ENCODE measurements at places on chromosomes 6 and 20.
A peak's percentile ranks its signal among the peaks of the same experiment; 100 is the strongest.

- DNase-seq, result no peak
Observed at GRCh38 chr6:106502559-106502958, 126.7 kb downstream of the RTN4IP1 start.

- no peak for DNase-seq
Observed at GRCh38 chr20:8457978-8458377, 325.9 kb downstream of the PLCB1 start.

DNA sequence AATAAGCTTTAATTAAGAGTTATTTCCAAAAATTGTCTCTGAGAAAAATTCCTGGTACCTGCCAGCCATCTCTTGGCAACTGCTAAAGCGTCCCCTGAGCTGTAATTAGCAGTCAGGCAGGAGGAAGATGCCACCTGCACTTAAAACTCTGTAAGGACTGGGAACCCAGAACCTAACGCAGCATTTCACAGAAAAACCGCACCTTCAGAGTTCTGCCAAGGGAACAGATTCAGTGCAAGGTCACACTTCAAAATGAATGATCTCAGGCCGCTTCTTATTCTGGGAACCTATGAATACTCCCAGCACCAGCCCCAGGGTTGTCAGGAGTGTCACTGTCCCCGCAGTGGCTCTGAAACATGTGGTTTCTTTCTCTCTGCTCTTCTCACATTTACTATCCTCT lies 36.7 kb downstream of the INSM1 start:
- DNase-seq, result no peak

GRCh38 chr20:40535816-40536215 lies 153.2 kb downstream of the MAFB start:
- DNase-seq, result no peak

GRCh38 chr20:36541768-36542488 lies 609 bp downstream of the MYL9 start:
- DNase-seq, result no peak

DNA sequence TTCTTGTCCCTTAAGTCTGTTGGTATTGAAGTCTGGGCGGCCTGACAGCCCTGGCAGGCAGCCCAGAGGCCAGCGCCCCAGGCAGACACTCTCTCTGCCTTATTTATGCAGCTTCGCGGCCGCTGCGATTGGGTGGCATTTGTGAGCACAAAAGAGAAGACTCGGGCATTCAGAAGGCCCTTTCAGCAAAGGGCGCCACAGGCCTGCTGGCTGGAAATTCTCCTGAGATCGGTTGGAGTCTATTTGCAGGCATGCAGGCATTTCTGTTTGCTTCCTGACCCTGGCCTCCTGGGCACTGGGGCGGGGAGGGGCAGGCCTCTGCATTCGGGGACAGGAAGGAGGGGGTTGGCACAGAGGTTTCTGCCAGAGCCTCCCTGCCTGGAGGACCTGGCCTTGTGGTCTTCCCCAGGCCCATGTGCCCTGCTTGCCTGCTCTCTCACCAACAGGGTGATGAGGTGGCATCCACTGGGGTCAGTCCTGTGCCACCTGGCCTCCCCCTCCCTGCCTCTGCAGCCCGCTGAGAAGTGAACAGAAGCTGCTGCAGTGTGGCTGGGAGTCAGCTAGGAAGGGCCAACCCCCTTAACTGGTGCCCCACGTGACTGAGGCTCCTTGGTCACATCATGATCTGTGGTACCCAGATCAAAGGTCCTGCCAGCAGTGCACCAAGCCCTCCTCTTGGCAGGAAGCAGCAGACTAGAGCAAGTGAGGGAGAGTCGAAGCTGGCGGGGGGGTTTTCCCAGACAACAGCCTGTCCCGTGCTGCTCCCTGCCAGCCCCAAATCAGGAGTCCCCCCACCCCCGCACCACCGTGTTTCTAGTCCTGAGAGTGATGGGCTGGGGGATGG lies 16.6 kb upstream of the CCDC167 start:
- peak; percentile 79 for DNase-seq

DNA sequence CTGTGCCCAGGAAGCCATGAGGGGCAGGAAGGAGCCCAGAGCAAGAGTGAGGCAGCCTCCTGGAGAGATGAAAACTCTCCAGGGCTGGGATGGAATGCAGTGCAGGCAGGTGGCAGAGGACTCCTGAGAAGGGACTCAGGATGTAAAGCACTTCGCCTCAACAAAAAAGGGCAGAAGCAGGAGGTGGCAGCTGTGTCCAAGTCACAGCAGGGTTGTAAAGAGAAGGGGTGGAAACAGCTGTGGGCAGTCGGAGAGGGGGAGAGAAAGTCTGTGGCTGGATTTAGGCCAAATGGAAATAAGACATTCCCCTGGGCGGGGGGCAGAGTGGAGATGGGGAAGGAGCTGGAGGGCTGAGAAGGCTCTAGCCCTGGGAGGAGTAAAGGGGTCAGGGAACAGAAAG lies 34.9 kb downstream of the CYP21A2 start:
- DNase-seq, result no peak

DNA sequence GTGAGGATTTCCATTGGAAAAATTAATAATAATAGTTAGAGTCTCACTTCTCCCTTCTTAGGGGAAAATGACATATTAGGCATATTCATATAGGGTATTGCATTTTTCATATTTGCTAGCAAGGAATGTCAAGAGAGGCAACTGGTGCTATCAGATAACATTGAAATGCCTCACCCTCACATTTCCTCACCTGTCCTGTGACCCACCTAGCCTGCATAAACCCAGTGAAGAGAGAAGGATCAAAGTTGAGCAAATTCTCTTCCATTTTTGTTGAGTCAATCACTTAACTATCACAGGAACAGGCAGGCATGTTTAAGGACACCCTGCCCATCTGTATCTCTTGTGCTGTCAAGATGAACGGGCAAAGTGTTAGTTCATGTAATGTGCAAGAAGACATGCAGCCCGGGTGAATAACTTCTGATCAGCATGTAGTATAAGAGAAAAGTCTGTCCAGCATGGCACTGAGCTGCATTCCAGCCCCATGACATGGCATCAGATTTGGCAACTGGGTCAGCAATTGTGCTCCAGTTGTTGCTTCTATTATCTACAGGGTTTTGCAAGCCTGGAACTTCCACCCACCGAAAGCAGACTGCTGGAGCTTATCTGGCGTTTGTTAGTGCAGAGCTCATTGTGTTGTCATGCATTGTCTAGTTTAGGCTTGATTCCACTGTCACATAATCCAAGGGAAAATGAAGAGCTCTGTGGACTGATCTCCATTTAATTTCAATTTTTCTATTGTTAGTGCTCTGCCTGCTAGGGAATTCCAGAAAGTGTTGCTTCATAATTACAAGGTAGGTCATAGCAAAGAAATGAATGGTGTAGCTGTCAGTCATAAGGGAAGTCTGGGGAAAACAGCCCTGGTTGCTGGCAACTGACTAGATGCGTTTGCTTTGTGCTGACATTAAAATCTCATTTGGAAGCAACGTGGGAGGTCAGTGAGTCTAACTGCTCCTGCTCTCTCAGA lies 138.4 kb upstream of the TNFAIP3 start:
- no peak for DNase-seq

DNA sequence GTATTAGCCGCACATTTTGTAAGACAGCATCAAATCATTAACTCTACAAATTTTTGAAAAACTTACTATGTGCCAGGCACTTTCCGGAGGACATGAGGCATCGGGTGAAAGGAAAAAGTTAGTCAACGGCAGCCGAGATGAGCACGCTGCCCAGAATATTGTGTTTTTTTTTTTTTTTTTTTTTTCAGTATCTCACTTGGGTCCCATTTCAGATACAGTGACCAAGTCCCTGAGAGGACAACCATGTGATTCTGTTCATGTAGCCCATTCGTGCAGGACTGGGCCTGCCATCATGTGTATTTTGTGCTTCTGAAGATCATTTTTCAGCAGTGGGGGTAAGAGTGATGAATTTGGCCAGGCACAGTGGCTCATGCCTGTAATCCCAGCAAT lies 1.3 kb downstream of the SLA2 start:
- DNase-seq, result peak; percentile 31

DNA sequence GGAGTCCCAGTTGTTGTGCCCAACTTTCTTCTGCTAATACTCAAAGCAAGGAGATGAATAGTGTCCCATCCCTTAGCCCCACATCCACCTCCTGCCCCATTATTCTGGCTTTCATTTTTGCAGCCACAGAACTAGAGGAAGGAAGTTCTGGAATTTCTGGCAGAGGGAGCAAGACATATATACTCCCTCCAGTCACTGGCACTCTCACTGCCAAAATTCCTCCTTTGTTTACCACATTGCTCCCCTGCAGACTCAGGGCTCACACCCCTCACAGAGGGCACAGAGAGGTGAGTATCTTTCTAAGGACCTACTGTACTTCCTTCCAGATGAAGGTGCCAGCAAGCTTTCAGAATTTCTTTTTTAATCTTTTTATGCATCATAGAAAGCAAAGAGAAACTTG lies 168.0 kb upstream of the ID4 start:
- no peak for DNase-seq

GRCh38 chr6:12344961-12345693 lies 55.0 kb downstream of the EDN1 start:
- no peak for DNase-seq

GRCh38 chr6:64170316-64170715 lies 534.7 kb downstream of the PHF3 start:
- DNase-seq, result no peak
